ENCODE measurements at places on chromosomes 2 and 18.
A peak's percentile ranks its signal among the peaks of the same experiment; 100 is the strongest.

DNA sequence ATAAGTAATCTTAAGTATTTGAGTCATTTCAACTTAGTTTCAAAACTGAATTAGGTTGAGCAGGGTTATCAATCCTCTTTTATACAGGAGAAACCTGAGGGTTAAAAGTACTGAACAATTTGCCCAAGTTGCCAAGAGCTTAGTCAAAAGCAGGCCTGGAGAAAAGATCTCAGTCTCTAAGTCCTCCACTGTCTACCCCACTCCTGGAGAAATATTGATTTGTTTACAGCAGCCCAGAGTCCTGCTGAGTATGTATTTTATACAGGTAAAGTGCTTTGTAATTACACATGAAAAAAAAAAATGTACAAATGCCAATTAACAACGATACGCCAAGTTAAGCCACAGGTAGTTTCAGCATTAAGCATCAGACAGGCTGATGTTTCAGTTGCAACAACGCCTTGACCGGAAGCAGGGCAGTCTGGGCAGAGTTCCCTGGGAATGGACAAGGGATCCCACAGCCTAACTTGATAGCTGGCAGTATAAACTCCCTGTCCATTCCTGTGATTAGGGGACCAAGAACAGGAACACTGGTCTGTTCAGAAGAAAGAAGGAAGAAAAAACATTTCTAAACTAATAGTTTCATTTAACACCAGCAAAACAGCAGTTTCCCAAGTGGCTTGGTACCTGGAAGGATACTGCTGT, 132.9 kb downstream of the MYO5B start:
- DNase-seq = no peak

DNA sequence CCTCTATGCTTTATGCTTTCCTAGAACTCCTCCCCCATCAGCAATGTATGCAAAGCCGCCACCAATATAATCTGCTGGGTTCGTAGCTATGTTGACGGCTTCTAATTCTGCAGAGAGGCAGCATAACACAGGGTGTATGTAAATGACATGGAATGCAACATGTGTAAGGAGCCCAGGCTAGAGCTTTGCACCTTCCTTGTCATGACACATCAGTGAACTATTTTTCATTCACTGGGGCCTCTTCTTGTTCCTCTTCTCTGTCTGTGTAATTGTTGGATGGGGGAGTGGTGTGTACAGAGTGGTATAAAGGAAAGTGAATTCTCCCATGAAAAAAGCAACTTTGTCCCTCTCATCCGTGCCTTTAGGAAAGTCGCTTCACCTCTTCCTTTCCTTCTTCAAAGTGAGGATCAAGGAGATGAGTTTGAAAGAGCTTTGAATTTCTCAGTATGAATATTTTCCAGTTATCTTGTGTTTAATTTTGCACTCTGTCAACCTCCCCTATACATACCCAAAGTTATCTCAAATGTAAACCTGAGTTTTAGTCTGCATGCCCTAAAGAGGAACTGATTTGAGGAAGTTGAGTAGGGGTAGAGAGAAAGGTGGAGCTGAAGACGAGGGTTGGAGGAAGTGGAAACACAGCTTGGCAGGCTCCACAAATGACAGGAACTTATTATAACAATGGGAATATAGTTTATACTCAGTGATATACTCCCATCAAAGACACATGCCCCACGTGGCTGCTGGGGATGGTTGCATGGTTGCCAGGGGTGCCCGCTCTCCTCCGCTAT, 74.9 kb upstream of the ARL4C start:
- DNase-seq = no peak

DNA sequence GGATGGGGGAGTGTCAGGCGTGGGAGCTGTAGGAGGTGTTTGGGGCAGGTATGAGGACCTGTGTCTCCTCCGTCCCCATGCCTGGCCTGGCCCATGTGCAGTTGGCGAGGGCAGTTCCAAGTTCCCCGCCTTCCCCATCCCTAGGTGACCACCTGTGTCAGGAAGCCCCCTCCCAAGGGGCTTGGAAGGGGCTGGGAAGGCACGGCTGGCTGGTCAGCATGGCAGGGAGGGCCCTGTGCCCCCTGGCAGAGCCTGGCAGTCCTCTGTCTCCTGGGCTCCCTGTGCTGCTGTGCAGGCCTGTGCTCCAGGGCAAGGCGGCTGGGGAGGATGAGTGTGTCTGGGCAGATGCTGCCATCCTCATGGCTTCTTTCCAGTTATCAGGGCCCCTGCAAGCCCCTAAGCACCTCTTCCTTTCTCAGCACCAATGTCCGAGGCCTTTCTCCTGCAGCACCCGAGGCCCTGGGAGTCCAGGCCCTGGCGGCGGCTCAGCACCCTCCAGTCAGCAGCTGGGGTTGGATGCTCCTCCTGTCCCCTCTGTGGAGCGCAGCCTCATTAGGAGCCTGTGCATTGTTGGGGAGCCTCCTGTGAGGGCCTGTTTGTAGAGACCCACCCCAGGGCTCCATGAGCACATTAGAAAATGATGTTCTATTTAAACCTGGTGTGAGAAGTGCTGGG, 101.7 kb downstream of the FAM210A start:
- DNase-seq = no peak

GRCh38 chr18:57956491-57956890, 87.5 kb upstream of the NEDD4L start:
- DNase-seq = no peak

DNA sequence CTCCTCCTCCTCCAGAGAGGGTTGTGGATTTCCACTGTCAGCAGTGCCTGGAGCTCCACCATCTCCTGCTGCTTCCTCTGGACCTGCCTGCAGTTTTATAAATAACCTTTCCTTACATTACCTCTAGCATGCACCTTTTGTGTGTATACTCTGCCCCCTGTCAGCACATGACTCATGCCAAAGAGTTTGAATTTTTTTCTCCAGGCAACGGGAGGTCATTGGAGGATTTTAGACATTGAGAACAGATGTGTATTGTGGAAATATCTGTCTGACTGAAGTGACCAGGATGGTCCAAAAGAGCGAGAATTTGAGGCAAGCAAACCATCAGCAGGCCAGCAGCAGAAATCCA, 31.7 kb downstream of the IL37 start:
- no peak for DNase-seq

DNA sequence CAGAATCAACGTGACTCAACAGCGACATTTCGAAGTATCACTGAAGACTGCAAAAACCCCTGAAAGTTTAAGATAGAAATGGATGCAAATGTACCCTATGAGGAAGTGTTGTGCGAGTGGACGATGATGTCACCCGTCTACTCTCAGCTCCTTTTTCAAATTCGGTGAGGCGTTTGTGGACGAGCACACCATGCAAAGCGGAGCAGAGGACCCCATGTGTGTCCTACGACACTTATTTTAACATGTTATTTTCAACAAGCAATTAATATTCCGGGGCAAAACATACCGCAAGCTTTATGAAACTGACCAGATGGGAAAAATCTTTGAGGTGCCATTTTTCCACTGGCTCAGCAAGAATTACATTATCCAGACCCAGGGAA, 2.0 kb downstream of the PXDN start:
- no peak for DNase-seq

DNA sequence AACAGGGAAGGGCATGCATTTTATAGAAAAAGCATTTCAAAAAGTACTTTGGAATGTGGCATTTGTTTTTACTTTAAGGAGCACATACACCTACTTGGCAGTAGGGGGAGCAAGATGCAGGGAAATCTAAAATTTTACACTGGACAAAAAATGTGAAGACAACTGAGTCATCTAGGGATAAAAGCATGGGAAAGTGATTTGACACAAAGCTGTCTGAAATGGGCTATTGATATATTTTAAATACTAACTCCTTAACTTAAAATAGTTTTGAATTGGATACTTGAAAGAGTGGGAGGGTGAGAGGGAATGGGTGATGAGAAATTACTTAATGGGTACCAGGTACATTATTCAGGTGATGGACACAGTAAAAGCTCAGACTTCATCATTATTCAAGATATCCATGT, 15.8 kb downstream of the TMEM200C start:
- DNase-seq = no peak

- no peak for DNase-seq
Measured at GRCh38 chr2:148253685-148254084, 232.8 kb downstream of the MBD5 start.

DNA sequence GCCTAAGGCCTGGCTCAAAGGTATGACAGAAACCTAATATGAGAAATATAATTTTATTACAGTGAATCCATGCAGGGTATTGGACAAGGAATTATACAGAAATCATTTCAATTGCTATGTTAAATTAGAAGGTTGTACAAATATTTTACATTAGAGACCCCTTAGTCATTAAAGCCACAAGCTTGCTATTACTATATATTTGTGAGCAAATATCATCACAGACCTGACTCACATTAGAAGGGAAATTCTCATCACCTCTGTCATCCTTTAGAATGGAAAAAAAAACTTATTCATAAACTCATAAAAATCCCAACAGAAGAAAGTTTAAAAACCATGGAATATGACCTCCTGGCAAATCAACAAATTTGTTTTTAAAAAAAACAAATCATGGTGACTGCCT, 277.9 kb downstream of the DCC start:
- DNase-seq = no peak

DNA sequence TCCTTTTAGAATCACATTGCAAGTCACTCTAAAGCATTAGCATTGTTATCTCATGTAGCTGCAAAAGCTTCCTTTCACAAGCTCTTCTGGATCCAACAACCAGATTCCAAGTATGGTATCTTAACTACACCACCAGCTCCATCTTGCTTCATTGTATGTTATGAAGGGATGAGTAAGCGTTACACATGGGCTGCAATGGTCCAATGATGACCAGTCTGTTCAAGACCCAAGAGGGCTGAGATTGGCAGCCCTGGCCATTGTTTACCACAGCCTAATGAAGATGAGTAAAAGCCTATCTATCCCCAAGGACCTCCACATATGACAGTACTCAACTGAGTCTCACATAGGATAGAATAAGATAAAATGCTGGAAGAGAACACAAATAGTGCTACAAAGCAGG, 6.3 kb downstream of the CFLAR start:
- no peak for DNase-seq

- peak; percentile 8 for DNase-seq
Measured at GRCh38 chr2:55049043-55049820, 1.0 kb downstream of the RTN4 start.

- DNase-seq = peak; percentile 2
Measured at GRCh38 chr2:53234548-53234903, 533.1 kb upstream of the CHAC2 start.

GRCh38 chr2:172551271-172551670, 4.6 kb upstream of the PDK1 start:
- no peak for DNase-seq

DNA sequence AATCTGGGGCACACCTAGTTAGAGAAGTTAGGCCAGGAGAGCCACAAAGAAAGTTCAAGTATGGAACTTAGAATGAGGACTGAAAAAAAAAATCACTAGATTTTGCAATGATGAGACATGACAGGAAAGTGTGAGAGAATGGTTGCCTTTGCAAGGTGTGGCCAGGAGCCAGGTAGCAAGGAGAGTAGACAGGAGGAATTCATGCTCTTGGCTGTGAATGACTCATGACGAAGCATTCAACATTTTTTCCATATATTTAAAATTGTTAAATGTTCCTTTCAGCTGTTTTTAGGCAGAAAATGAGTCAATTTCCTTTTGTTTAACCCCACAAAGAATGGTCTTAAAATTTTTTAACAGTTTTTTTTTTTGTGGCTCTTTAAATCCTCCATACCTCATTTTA, 636.9 kb downstream of the PLCL1 start:
- no peak for DNase-seq

GRCh38 chr2:27003007-27003406, 29.8 kb upstream of the TMEM214 start:
- no peak for DNase-seq

- DNase-seq = no peak
Measured at GRCh38 chr2:171150694-171151285, 9.9 kb downstream of the TLK1 start.

DNA sequence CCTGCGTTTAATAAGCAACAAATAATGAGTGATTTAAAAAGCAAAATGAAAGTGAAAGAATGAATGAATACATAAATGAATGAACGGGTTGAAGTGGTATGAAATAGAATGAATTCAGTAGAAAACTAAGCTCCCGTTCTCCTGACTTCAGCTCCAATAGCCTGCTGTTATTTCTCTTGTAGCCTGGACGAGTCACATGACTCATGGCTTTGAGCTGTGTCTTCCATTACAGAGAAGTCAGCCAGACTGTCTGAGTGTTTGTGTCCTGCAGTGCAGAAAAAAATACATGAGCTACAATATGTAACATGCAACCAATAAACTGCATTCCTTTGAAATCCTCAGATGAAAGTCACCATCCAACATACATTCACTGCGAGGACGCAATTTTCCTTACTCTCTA, 21.2 kb downstream of the SCG2 start:
- DNase-seq = no peak

DNA sequence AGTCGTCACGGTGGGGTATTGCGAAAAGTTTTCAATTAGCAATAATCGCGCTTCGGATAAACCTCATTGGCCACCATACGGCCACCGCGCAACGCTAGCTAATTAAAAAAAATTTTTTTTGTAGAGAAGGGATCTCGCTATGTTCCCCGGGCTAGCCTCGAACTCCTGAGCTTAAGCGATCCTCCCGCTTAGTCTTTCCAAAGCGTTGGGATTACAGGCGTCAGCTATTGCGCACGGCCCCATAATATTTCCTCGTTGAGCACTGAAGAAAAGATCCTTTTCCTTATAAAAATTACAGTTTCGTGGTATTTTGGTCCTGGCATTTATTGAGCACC, 759 bp upstream of the ACTR1B start:
- DNase-seq = no peak

DNA sequence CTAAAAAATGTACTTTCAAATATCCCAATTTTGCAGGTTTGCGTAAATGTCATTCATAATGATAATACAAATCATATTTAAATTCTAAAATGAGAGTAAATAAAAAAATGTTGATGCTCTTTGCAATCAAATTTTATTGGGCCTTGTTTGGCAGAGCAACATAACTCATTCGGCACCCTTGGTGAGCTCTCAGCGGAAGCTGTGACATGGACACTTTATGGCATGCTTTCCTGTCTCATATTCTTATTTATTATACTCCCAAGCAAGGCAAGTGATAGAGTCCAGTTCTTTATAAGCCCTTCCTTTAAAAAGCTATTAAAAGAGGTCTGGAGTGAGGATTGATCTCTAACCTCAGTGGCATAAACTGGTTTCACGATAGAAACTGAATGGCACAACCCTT, 1493.2 kb upstream of the NXPH2 start:
- DNase-seq = no peak

- no peak for DNase-seq
Measured at GRCh38 chr2:47497843-47498460, 95.0 kb downstream of the MSH2 start.

GRCh38 chr18:3916082-3916481, 466.1 kb downstream of the TGIF1 start:
- DNase-seq = no peak

DNA sequence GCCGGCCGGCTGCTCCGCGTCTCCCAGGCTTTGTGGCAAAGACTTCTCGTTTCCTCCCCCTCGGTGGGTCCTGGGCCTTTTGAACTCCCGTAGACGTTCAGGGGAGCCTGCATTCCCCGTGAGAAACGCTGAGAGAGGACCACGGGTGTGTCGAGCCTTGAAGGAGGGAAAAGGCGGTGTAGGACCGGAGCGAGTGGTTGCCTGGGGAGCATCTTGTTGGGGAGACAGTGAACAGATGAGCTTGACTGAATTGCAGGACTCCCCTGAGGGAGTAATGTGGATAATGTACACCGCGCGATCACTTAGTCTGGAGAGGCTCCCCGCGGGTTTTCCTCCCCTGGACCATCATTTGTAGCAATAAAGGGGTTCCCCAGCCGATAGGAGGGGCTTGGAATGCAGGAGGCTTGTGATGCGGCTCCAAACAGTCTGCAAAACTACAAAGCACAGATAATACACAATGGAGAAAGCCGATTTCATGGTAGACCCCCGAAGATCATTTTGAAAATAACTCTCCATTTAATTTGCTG, 769 bp downstream of the ALMS1 start:
- DNase-seq = no peak

GRCh38 chr2:235129850-235130249, 178.0 kb downstream of the SH3BP4 start:
- DNase-seq = no peak

Measured in DMS153 (cell line).